ENCODE measurements at places on chromosomes 7 and 10. TPM values are rescaled to one million over a fixed set of nuclear protein-coding genes. Genes with fewer than 3 reads are reported as not detected.

The GBX1 gene
- not detected for total RNA-seq

The FFAR4 gene
- 0.31 TPM for total RNA-seq

The FBXO24 gene
- 0.20 TPM for total RNA-seq

The OPN4 gene
- total RNA-seq, result 0.19 TPM

The ANLN gene
- total RNA-seq, result 2.4 TPM

The CDH23 gene
- 3.9 TPM for total RNA-seq

DNA sequence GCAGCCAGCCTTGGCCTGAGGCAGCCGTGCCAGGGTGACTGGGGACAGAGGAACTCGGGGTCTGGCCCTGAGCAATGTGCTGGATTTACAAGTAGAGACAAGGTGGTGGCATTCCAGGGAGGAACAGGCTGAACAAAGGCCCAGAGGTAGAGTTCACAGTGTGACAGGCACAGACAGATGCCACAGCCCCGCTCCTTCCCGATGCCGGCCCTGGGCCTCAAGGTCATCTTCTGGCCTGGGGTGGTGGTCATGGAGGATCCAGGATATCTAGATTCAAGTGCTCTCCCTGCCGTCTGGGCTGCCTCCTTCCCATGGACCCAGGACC, 68.9 kb upstream of the COL13A1 start:
- H3K27me3 ChIP-seq, result no peaks in the 10 kb centered on the region
- no peaks in the 10 kb centered on the region for H3K36me3 ChIP-seq
- H3K27ac ChIP-seq, result peak overlapping the region; percentile 83
- DNase-seq, result no peak
- H3K4me1 ChIP-seq, result no peaks in the 10 kb centered on the region

DNA sequence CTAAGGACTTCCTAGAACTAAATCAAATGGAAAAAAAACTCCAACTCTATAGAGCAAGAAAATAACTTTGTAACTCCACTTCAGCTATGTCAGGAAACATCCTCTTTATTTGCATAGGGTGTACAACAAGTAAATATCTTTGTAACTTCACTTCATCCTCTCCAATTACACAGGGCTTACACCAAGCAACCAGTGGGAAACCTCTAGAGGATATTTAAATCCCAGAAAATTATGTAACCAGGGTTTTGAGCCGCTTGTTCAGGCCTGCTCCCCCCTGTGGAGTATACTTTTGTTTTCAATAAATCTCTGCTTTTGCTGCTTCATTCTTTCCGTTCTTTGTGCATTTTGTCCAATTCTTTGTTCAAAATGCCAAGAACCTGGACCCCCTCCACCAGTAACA, 22.2 kb downstream of the LIPJ start:
- DNase-seq, result no peak
- no peaks in the 10 kb centered on the region for H3K4me1 ChIP-seq
- no peak overlapping the region for H3K27ac ChIP-seq
- H3K36me3 ChIP-seq, result no peaks in the 10 kb centered on the region
- no peak overlapping the region for H3K4me3 ChIP-seq

- no peaks in the 10 kb centered on the region for H3K36me3 ChIP-seq
- H3K27me3 ChIP-seq, result no peaks in the 10 kb centered on the region
- no peak overlapping the region for H3K4me3 ChIP-seq
- DNase-seq, result no peak
- H3K27ac ChIP-seq, result no peak overlapping the region
Observed at GRCh38 chr10:8180360-8181109, 126.0 kb downstream of the GATA3 start.

Data from right atrium auricular region (tissue), 2 donors.